HuH-7.5 (cell line): ENCODE measurements at places on chromosomes 12 and 14.

DNA sequence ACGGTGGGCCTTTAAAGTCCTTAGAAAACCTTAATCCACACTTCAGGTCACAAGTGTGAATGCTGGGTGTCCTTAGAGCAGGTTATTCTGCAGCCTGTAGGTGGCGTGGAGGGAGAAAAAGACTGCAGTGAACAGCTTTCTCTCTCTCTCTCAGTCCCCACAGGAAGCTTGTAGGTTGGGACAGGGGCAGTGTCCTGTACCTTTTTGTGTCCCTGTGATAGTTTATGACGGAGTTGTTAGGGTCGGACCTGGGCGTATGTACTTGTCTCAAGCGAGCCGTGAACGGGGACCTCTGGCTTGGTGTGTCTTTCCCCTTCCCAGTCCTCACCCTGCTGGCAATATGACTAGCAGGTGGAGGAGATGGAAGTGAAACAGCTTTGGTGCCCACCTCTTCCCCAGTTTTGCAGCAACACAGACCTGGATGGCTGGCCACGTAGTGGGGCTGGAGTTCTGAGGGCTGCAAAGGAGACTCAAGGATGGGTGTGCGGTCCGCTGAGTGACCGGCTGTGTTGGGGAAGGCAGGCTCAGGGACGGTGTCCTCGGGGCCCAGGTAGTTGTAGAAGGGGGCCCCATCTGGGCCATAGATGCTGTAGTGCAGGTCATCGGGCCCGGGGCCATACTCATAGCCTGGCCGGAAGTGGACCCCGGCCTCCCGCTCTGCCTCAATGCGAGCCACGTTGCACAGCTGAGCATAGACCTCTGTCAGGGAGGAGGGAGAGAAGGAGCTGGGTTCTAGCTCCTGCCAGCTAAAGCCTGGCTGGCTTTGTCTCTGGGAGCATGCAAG, 8.9 kb downstream of the ISCA2 start:
- peak; percentile 52 for DNase-seq

DNA sequence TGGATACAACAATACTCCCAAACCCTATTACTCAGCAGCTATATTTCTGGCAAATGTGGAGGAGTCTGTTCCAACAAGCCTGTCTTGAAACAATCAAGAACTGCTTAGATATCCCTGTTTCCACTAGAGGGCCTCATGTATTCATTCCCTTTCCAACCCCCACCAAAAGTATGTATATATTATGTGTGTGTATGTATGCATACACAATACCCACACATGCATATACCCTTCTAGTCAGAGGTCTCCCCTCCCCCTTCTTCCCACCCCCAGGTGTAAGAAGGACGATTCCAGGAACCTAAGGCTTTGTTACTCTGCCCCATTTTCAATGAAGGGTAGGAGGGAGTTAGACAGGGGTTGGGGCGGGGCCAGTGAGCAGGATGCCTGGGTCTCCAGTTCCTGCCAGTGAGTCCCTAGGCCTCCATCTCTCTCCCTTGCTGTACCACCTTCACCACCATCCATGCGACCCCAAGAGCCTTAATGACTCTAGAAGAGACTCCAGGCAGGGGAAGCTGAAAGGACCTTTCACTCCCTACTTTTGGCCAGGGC, at the start of gene DGKA:
DGKA (plus strand) TSS at position 392 of the 546 bp plus-strand sequence. CDS start 5,342 bp downstream, outside the sequence.
- DNase-seq = peak; percentile 76

GRCh38 chr14:88323523-88324199, 592 bp upstream of the KCNK10 start:
- DNase-seq = peak; percentile 35

- DNase-seq = no peak
These were observed 5.6 kb upstream of the DYNLL1 start for GRCh38 chr12:120490325-120490724.

DNA sequence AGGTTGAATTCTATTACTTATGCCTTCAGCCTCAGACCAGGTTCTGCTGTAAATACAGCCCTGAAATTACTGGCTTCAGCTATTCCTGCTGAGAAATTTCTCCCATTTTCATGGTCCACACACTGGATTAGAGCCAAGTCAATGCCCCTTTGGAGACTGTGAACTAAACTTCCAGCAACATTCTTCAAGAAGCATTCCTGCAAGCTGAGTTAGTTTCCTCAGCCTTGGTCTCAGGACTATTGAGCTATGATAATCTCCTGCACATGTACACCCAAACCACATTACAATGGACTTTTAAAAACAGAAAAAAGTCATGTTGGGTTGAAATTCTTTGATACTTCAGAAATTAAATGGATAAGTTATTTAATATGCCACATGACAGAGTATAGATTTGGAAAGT, 58.0 kb upstream of the AVPR1A start:
- DNase-seq = no peak

GRCh38 chr14:22955702-22956569, 954 bp downstream of the HAUS4 start:
- DNase-seq = no peak

GRCh38 chr12:68294251-68294650, 37.9 kb downstream of the MDM1 start:
- no peak for DNase-seq

GRCh38 chr12:110932046-110932445, 11.7 kb upstream of the MYL2 start:
- no peak for DNase-seq
